Karpas-422 (cell line): ENCODE measurements at places on chromosomes 3 and 15. TPM values are rescaled to one million over a fixed set of nuclear protein-coding genes. Genes with fewer than 3 reads are reported as not detected.

DNA sequence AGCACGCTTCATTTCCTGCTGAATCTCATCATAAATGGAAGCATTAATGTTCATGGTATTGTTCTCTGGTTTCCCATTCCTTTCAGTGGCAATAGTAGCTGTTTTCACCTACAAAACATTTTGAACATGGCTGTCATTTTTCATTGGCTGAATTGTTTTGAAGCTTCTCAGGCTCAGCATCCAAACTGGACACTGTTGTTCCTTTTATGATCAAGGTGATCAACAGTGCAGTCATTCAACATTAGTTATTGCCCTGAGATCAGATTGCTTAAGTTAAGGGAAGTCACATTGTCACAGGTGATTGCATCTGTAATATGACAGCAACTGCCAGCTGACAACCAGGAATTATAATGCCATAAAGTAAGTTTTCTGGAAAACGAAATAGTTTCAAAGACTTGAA lies 46.9 kb downstream of the SATB1 start:
- no peak for DNase-seq
- H3K27me3 ChIP-seq, result no peaks in the 10 kb centered on the region
- H3K36me3 ChIP-seq, result no peaks in the 10 kb centered on the region
- no peak overlapping the region for H3K27ac ChIP-seq

- H3K36me3 ChIP-seq, result peaks cover 60% of the 10 kb centered on the region
- H3K27me3 ChIP-seq, result no peaks in the 10 kb centered on the region
- H3K4me1 ChIP-seq, result no peaks in the 10 kb centered on the region
- no peak overlapping the region for H3K27ac ChIP-seq
- H3K4me3 ChIP-seq, result no peak overlapping the region
- DNase-seq, result no peak
Measured at GRCh38 chr3:44568561-44568960, 13.6 kb downstream of the ZKSCAN7 start.

CIDEC gene
- not detected in 2 replicates for total RNA-seq

DNA sequence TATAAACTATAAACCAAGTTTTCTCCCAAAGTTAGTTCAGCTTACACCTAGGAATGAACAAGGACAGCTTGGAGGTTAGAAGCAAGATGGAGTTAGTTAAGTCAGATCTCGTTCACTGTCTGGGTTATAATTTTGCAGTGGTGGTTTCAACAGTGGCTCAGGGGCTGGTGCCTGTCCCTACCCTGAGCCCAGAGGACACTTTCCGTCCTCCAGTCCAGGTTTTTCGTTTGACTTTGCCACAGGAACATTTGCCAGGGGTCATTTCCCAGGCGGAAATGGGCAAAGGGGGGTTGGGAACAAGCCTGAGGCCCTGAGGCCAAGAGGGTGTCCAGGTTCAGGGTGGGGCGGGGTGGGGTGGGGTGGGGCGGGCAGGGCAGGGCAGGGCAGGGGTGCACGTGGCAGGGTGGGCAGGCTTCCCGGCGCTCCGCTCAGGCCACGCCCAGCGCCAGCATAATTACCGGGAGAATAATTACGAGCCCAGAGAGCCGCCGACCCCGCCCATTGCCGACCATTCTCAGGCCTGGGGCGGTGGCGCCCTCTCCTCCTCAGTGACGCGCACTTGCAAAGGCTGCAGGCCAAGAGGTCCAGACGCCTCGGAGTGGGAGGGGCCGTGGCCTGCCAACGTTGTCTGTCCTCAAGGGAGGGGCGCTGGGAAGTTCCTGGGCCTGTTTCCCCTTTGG lies 70.4 kb downstream of the KLF13 start:
- H3K27me3 ChIP-seq, result no peaks in the 10 kb centered on the region
- no peak overlapping the region for H3K27ac ChIP-seq
- no peak for DNase-seq
- H3K36me3 ChIP-seq, result no peaks in the 10 kb centered on the region
- peaks cover 9% of the 10 kb centered on the region for H3K4me1 ChIP-seq

- no peaks in the 10 kb centered on the region for H3K36me3 ChIP-seq
- peak overlapping the region; percentile 55 for H3K4me3 ChIP-seq
- DNase-seq, result peak; percentile 63
Measured at GRCh38 chr3:20043396-20043795, 3.1 kb downstream of the KAT2B start.

- DNase-seq, result peak; percentile 87
- no peak overlapping the region for H3K27ac ChIP-seq
- no peaks in the 10 kb centered on the region for H3K27me3 ChIP-seq
- H3K4me3 ChIP-seq, result no peak overlapping the region
- H3K4me1 ChIP-seq, result no peaks in the 10 kb centered on the region
- no peaks in the 10 kb centered on the region for H3K36me3 ChIP-seq
Measured at GRCh38 chr3:49703443-49703927, 14.1 kb downstream of the RNF123 start.

DNA sequence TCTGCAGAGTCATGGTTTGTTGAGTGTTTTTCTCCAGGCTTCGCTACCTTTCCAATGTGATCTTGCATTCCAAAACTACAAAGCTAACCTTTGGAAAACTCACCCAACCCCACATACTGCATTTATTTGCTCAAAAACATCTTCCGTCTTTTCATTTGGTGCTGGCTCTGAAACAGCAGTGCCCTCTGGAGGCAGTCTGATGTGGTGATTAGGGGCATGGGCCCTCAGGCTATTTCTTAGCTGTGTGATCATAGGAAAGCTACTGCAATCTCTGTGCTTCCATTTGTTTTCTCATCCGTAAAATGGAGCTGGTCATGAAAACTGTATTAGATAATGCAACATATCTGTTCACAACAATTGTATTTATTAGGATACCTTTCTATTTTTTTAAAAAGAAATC lies 47.0 kb downstream of the MTHFS start:
- DNase-seq, result peak; percentile 64
- H3K36me3 ChIP-seq, result peaks cover 6% of the 10 kb centered on the region; the same call in 1 of the 2 replicates
- H3K27ac ChIP-seq, result no peak overlapping the region
- no peaks in the 10 kb centered on the region for H3K27me3 ChIP-seq

CCR8 gene
- total RNA-seq, result not detected in 2 replicates

- no peaks in the 10 kb centered on the region for H3K27me3 ChIP-seq
- DNase-seq, result peak; percentile 44
- no peaks in the 10 kb centered on the region for H3K36me3 ChIP-seq
- no peak overlapping the region for H3K4me3 ChIP-seq
- no peak overlapping the region for H3K27ac ChIP-seq
- H3K4me1 ChIP-seq, result no peaks in the 10 kb centered on the region
Measured at GRCh38 chr3:191958980-191959671, 498.2 kb downstream of the PYDC2 start.
